Adrenal gland (tissue), 19 donors: ENCODE measurements at places on chromosomes 5 and 9.
A peak's percentile ranks its signal among the peaks of the same experiment; 100 is the strongest.

- no peak overlapping the region for H3K27ac ChIP-seq
- no peaks in the 10 kb centered on the region for H3K36me3 ChIP-seq
- H3K4me1 ChIP-seq: no peaks in the 10 kb centered on the region
- H3K27me3 ChIP-seq: no peaks in the 10 kb centered on the region
These were observed 36.3 kb upstream of the BASP1 start for GRCh38 chr5:17180864-17181723.

DNA sequence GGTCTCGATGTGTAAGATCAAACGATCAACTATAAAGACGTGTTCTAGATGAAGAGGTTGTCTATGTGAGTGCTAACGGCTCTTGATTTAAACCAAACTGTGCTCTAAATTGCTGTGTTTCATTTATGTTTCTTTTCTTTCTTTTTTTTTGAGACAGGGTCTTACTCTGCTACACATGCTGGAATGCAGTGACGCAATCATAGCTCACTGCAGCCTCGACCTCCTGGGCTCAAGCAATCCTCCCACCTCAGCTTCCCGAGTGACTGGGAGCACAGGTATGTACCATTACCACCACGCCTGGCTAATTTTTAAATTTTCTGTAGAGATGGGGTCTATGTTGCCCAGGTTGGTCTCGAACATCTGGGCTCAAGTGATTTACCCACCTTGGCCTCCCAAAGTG, 24.0 kb upstream of the RNF130 start:
- H3K36me3 ChIP-seq: no peaks in the 10 kb centered on the region
- H3K27ac ChIP-seq: no peak overlapping the region
- H3K4me1 ChIP-seq: no peaks in the 10 kb centered on the region

- no peaks in the 10 kb centered on the region for H3K4me1 ChIP-seq
- no peaks in the 10 kb centered on the region for H3K36me3 ChIP-seq
- no peak for DNase-seq
- H3K27me3 ChIP-seq: no peaks in the 10 kb centered on the region
- no peak overlapping the region for H3K27ac ChIP-seq
These were observed 63.4 kb upstream of the ZNF354B start for GRCh38 chr5:178796165-178796945.

GRCh38 chr9:122226142-122226757, 2.5 kb downstream of the LHX6 start:
- no peak overlapping the region for H3K4me3 ChIP-seq
- DNase-seq: no peak
- H3K27ac ChIP-seq: no peak overlapping the region
- H3K27me3 ChIP-seq: peaks cover 98% of the 10 kb centered on the region

DNA sequence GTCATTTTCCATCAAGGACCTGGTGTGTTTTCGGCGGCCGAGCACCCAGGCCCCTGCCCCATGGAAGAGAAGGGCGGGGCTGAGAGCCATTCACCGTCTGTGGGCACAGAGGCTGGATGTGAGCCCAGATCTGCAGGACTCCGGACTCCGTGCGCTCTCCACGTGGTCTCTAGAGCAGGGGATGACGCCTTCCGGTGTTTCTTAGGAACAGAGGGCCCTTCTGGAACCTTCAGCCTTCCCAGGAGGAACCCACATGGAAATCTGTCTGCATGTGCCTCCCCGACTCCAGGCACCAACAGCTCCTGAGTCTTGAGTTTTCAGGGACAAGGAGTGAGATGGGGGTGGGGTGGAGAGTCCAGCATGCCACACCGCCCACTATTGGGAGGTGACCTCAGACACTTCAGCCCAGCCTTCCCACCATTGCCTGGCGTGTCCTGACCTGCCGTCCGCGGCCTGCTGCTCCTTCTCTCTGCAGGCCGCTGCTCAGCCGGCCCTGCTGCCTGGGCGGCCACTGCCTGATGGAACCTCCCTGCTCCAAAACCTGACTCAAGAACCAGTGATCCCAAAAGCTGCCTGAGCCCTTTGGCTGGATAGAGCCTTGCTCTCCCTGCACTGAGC, 2.4 kb upstream of the RXRA start:
- no peaks in the 10 kb centered on the region for H3K36me3 ChIP-seq
- H3K4me1 ChIP-seq: peaks cover 16% of the 10 kb centered on the region
- DNase-seq: peak; percentile 64
- no peaks in the 10 kb centered on the region for H3K27me3 ChIP-seq
- no peak overlapping the region for H3K27ac ChIP-seq
- no peak overlapping the region for H3K4me3 ChIP-seq

DNA sequence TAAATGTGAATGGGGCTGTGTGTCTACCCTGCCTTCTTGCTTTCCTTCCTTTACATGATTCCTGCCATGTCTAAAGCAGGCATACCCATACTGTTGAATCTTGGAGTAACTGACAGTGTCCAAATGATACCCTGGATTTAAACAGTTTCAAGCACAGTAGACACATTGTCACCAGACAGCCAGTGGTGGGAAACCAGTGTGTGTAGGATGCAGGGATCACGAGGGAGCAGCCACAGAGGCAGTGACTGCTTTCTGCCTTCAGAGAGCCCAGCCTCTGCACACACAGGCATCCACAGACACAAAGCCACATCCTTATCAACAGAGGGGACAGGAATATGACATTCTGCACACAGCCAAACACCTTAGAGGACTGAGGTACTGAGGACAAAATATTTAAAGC, 184.2 kb upstream of the TBCA start:
- H3K4me1 ChIP-seq: peaks cover 7% of the 10 kb centered on the region
- H3K27me3 ChIP-seq: peaks cover 34% of the 10 kb centered on the region
- DNase-seq: no peak
- no peak overlapping the region for H3K27ac ChIP-seq
- H3K4me3 ChIP-seq: no peak overlapping the region

GRCh38 chr5:17255471-17256021, 38.1 kb downstream of the BASP1 start:
- no peak overlapping the region for H3K4me3 ChIP-seq
- no peaks in the 10 kb centered on the region for H3K36me3 ChIP-seq
- H3K27ac ChIP-seq: no peak overlapping the region
- DNase-seq: no peak
- no peaks in the 10 kb centered on the region for H3K27me3 ChIP-seq

DNA sequence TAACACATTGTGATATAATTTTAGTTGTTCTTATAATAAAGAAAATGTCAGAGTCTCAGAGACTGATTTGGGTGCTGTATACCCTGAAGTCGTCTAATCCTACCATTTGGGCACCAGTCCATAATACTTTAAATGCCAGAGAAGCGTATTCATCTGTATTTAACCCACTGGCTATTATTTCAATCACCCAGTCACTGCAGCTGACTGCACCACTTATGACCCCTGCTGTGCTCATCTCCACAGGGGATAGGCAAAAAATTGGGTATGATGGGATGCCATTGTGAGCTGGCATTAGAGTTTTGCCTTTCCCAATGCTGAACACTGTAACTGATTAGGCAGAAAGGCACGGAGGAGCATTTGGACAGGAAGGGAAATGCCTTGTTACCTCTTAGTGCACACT, 599.7 kb downstream of the CAAP1 start:
- H3K4me3 ChIP-seq: no peak overlapping the region
- no peaks in the 10 kb centered on the region for H3K36me3 ChIP-seq
- H3K4me1 ChIP-seq: no peaks in the 10 kb centered on the region

GRCh38 chr5:278646-279045, 7.2 kb downstream of the PDCD6 start:
- H3K4me1 ChIP-seq: peaks cover 6% of the 10 kb centered on the region
- H3K27me3 ChIP-seq: no peaks in the 10 kb centered on the region
- H3K4me3 ChIP-seq: no peak overlapping the region
- no peak for DNase-seq
- peak overlapping the region; percentile 5 for H3K27ac ChIP-seq

DNA sequence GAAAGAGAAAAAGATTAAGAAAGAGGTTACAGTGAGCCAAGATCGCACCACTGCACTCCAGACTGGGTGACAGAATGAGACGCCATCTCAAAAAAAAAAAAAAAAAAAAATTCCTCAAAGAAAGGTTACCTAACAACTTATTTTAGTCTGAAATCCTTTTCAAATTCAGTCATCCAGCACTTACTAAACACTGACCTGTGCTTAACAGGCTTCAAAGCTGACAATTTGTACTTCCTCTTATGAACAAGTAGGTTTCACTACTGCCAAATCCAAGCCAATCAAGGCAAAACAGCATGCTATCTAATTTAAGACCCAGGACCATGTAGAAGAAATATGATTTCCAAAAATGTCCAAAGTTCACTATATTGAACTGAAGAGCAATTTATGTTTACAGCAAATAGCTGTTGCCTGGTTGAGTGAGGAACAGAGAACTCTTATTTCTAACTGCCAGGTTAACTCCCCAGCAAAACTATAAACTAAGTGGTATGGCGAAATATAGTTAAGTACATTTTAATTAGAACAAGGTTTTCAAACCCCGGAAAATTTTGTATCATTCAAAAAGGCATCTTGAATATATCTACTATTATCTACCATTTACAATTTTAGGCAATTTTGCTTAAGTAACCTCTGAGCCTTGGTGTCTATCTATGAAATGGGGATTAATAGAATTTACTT, 13.4 kb downstream of the PWWP2A start:
- peaks cover 15% of the 10 kb centered on the region for H3K4me1 ChIP-seq
- H3K36me3 ChIP-seq: no peaks in the 10 kb centered on the region
- H3K27ac ChIP-seq: no peak overlapping the region
- DNase-seq: no peak
- no peaks in the 10 kb centered on the region for H3K27me3 ChIP-seq

DNA sequence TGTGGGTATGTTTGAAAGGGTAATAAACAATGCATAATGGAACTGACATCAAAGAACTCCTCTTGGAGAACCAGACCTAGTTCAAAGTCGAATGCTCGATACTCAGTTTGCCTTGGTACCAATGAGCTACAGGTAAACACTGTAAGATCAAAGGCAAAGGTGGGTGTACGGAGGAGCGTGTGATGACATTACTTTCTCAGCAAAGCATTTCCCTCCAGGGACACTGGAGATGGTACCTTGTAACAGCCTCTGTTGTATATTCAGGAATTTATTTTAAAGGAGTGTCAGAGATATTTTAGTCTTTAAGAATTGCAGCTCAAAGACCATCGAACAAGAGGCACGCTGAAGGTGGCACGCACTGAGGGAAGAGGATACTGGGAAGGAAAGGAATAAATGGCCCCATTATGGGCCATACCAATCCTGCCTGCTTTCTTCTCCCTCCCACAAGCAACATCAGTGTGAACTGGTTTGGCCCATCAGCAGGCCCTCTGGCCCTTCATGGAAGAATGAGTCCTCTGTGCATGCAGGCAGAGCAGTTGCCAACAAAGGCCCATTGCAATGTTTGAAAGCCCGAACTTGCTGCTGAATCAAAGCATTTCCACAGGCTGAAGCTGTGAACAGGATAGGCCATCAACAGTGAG, 410.2 kb downstream of the ACTL7B start:
- H3K27me3 ChIP-seq: peaks cover 5% of the 10 kb centered on the region
- H3K4me1 ChIP-seq: peaks cover 13% of the 10 kb centered on the region
- no peak overlapping the region for H3K27ac ChIP-seq
- no peak for DNase-seq
- H3K4me3 ChIP-seq: no peak overlapping the region

DNA sequence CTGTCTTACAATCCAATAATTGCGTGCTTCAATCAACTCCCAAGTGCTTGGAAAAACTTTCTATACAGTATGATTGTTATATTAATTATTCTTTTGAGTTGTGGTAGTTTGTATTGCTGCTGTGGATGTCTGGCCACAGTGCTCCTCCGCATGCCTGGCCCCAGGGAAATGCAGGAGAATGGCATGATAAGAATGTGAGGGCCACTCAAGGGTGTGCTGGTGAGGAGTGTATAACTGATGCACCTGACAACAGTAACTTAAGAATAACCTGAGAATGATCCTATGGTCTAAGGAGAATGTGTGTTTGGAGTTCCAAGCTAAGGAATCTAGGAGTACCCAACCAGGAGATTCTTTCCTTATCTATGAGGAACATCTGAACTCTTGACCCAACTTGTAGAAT, 152.9 kb upstream of the APC start:
- no peak overlapping the region for H3K4me3 ChIP-seq
- no peak overlapping the region for H3K27ac ChIP-seq
- H3K4me1 ChIP-seq: no peaks in the 10 kb centered on the region
- H3K36me3 ChIP-seq: no peaks in the 10 kb centered on the region

GRCh38 chr5:141135030-141135717, at the start of gene PCDHB5:
TSS of gene PCDHB5 (plus strand) at chr5:141135206. CDS start at chr5:141135435, 229 bp downstream.
- H3K4me3 ChIP-seq: no peak within 1 kb of the TSS
- no peak within 1 kb of the TSS for H3K27ac ChIP-seq
- H3K36me3 ChIP-seq: no peaks in the 10 kb centered on the region
- DNase-seq: peak; percentile 40
- H3K4me1 ChIP-seq: no peaks in the 10 kb centered on the region

- H3K27me3 ChIP-seq: no peaks in the 10 kb centered on the region
- H3K27ac ChIP-seq: no peak overlapping the region
- no peaks in the 10 kb centered on the region for H3K4me1 ChIP-seq
- no peak overlapping the region for H3K4me3 ChIP-seq
- DNase-seq: no peak
These were observed 53.5 kb downstream of the RGS3 start for GRCh38 chr9:113516840-113517577.

DNA sequence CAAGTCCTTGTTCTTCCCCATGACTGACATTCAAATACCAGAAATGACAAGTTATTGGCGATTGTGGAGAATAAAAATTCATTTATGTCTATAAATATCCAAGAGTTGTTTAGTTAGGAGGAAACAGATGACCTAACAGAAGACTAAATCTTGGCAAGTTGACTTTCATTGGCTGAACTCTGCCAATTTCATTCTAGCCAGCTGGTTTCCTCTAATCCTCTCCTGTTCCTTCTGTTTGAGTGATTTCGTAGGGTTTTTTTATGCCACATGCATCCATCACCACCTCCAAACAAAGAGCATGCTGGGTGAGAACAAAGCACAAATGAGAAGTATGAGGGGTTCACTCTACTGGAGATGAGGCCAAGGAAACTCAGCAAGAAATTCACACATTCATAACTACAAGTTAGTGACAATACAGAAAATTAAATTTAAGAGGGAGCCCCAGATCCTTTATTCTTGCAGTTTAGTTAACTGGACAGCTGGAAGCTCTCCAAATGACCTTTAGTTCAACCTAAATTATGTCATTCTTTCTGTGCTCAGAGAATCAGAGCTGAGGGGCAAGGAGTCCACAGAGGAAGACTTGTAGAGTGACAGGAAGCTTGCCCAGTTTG, 932.0 kb downstream of the TLE4 start:
- H3K27me3 ChIP-seq: no peaks in the 10 kb centered on the region
- no peak for DNase-seq
- H3K36me3 ChIP-seq: no peaks in the 10 kb centered on the region
- no peak overlapping the region for H3K4me3 ChIP-seq
- no peaks in the 10 kb centered on the region for H3K4me1 ChIP-seq
